ENCODE measurements at places on chromosomes 2 and 18. TPM values are rescaled to one million over a fixed set of nuclear protein-coding genes. Genes with fewer than 3 reads are reported as not detected.

REG1B gene
- not detected for total RNA-seq

POTEJ gene
- not detected for total RNA-seq

ESPNL gene
- total RNA-seq: not detected

SGPP2 gene
- total RNA-seq: 0.69 TPM

ASB18 gene
- total RNA-seq: not detected

DSG4 gene
- total RNA-seq: not detected

SERPINB11 gene
- total RNA-seq: not detected

POTEC gene
- not detected for total RNA-seq

Data from CD8-positive, alpha-beta T cell (primary cell).